ENCODE measurements at places on chromosomes 1 and 21.

DNA sequence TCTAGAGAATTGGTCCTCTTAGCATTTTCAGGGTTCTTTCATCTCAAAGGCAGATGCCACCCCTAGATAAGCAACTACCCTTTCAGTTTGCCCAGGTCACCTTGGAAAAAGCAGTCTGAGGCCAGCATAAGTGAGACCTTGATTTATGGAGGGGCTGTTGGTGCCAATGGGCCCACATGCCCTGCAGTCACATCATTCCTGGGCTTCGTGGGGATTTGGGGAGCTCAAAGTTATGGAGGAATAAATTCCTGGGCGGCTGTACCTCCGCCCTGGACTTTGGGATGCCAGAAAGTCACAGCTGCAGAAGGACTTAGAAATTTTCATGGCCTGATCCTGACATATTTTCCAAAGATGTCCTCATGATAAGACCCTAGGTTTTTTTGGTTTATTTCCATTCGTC, 2.7 kb upstream of the SDHB start:
- no peak for DNase-seq

GRCh38 chr1:30388386-30388785, 335.0 kb downstream of the MATN1 start:
- no peak for DNase-seq

- no peak for DNase-seq
Observed at GRCh38 chr1:208951908-208952307, 631.6 kb upstream of the CAMK1G start.

DNA sequence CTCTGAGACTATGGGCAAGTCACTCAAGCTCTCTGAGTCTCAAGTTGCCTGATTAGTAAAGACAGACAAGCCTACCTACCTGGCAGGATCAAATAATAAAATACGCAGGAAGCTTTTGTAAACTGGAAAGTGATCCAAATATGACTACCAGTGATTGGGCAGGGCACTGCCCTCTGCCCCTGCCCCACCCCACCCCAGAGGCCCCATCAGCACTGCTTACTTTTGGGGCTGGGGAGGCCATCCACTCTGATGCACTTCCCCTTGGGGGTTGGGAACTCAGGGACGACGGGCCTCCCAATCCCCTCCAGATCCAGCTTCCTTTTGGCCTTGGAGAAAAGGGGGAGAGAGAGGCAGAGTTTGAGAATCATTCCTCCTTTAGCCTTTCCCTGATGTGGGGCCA, 6.9 kb downstream of the E2F2 start:
- no peak for DNase-seq

DNA sequence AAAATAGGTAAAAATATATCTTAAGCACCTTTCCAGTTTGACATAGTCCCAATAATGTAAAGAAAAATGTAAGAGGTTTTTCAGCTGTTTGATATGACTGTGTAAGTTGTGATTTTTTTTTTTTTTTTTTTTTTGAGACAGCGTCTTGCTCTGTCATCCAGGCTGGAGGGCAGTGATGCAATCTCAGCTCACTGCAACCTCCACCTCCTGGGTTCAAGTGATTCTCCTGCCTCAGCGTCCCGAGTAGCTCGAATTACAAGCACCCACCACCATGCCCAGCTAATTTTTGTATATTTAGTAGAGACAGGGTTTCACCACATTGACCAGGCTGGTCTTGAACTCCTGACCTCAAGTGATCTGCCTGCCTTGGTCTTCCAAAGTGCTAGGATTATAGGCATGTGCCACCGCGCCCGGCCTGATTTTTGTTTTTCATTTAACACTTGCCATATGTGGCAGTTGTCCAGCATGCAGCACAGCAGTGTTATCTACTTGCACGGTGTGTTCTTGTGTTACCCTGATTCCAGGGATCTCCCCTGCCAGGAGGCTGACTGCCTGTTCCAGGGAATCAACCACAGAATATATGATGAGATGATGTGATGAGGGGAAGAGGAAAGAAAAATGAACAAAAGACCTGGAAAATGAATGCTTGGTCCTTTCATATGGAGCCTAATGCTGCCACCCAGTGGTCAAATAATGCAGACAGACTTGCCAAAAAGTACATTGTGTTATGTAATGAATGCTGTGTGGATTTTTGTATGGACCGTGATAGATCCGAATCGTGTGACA, 79.0 kb downstream of the RAVER2 start:
- peak; percentile 22 for DNase-seq

GRCh38 chr1:9905010-9905409, 5.1 kb downstream of the CTNNBIP1 start:
- no peak for DNase-seq

DNA sequence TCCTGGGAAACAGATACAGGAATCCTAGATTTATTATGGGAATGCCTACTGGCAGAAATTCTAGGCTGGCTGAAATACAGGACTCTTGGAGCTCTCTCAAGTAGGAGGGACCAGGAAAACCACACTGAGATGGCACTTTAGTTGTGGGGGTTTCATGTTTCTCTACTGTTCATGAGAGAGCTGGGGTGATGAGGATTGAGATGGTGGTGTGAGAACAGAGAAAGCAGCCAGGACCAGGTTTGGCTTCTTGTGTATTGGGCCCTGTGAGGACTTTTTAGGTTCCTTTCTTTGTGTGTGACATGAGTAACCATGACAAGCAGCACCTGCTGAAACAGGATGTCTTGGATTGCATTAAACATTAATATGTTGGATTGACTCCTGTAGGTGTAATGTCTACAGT, 4.9 kb downstream of the ARID1A start:
- no peak for DNase-seq

- DNase-seq = no peak
Observed at GRCh38 chr1:203797948-203798655, 2.7 kb downstream of the ZBED6 start.

DNA sequence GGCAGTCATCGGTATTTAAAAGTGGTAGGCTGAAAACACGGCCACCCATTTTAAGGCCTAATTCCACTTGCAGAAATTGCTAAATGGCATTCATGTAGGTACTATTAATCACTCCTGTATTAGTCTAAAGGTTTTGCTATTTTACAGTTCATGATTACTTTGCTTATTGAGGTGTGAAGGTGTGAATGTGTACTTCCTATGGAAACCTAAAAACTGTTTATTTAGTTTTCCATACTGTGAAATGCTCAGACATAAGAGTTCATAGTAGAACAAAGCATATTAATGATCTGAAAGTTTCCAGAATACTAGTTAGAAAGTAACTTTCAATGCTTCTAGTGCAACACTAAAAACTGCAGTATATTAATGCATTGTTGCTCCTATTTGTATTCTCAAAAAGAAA, 69.8 kb downstream of the ITGB3BP start:
- no peak for DNase-seq

- no peak for DNase-seq
Observed at GRCh38 chr1:19738076-19738475, 61.6 kb downstream of the TMCO4 start.

DNA sequence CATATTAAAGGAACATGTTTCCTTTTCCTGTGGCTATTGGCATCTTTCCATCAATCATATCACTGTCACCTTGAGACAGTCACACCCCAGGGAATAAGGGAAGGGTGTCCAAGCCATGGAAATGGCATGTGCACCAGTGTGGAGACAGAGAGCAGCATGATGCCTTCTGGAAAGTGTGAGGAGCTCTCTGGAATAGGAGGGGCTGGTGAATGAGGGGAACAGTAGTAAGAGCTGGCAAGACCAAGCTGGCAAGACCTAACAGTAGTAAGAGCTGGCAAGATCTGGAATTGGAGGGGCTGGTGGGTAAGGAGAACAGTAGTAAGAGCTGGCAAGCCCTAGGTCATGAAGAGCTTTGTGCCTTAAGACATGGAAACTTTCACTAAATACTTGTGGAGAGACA, 186.7 kb downstream of the C1orf94 start:
- no peak for DNase-seq

DNA sequence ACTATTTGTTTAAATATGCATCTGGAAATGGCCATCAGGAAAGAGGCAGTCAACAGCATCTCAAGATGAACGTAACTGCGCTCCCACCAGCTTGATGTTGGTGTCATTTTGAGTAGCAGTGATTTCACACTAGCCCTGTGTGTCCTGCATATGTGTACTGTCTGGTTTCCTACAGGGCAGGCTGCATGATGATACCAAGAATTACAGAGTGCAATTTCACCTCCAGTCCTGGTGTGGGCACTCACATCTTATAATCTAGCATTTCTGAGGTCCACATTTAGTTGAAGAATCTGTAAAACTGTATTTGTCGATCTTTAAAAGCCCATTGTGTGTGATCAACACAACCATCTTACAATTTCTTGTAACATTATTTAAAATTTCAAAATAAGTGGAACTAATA, 336.4 kb downstream of the PAPPA2 start:
- no peak for DNase-seq

DNA sequence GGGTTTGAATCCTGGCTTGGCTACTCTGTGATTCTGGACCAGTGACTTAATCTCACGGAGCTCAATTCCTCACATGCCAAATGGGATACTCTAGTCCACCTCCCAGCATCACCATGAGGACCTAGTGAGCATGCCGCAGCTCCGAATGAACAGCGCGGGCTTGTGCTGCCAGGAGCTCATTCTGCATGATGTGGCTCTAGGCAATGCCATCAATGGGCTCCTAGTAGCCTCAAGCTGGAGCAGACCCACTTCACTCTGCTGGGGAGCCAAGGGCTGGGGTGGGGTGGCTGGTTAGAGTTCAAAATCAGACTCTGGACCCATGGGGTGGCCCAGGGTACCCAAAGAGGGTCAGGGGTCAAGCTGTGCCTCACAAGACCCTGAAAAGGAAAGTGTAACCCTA, 41.5 kb downstream of the CDK18 start:
- no peak for DNase-seq

GRCh38 chr1:165501330-165501969, 42.4 kb upstream of the LRRC52 start:
- no peak for DNase-seq

GRCh38 chr1:1418464-1419362, 2.4 kb downstream of the ANKRD65 start:
- DNase-seq = no peak
